ENCODE measurements at places on chromosomes 6 and 20.

DNA sequence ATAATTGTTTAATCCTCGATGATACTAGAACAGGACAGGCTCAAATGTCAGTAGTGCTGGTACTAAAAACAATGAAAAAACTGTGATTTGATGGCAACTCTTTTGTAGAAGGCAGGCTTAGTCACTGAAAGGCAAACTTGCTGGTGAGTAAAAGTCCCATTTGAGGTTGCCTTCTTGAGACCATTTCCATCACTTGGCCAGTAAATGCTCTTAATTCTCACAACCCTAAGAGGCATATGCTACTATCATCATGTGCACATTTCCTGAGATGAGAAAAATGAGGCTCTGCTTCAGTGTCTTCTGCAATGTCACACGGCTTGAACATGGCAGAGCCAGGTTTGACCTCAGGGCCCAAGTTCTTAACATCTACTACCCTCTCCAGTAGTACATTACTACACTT is 9.9 kb downstream of the AKIRIN2 start:
- no peak for DNase-seq

GRCh38 chr6:31585491-31585890 is 586 bp upstream of the LST1 start:
- DNase-seq = peak; percentile 60

- DNase-seq = no peak
These were observed 114.3 kb downstream of the THBS2 start for GRCh38 chr6:169139179-169139971.

DNA sequence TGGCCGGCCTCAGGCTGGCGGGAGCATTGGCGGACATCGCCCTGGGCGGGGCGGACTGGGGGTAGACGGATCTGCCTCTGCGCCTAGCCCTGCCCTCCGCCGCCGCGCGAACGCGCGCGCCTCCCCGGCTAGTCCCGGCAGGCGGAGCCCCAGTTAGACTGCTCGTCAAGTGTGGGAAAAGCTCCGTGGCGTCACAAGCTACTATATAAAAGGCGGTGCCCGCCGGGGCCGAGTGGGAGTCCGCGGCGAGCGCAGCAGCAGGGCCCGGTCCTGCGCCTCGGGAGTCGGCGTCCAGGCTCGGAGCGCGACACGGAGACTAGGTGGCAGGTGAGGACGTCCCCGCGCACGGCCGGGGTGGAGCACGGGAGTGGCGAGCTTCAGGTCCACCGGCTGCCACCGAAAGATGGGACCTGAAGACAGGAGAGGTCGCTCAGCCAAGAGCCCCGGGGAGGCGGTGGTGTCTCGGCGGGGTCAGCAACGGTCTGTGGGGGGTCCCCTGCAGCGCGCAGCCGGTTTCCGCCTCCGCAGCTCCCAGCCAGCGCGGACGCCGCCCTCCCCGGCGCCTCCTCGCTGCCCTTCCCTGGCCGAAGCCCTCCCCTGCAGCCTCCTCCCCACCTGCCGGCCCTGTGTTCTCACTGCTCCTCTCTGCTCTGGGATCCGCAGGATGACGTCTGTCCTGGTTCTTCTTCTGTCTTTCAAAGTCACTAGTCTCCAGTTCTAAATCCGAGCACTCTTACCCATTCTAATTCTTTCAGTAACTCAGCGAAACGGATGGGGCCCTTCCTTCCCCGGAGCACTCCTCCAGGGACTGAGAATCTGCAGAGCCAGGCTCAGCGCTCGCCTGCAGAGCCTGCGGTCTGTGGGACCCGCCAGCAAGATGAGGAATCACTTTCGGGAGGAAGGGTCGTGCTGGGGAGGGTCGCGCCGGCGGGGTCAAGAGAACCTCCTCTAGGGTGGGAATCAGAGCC is 4.3 kb upstream of the RIPK1 start:
- DNase-seq = peak; percentile 79

GRCh38 chr6:124775121-124775520 is 187.1 kb upstream of the RNF217 start:
- no peak for DNase-seq

DNA sequence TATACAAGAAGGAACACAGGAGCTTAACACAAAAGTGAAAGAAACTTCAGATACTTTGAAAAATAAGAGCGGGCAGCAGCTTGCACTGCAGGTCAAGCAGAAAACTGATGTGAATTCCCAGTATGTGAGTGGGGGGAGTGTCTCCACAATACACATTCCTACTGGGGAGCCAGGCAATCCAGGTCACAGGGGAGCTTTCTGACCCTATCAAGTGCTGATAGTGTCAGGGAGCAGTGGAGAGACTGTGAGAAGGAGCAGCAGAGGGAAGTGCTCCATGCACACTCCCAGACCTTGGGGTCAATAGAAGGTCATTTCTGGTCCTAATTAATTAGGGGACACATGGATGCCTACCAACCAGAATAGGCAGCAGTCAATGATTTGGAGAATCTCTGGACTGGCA is 59.4 kb downstream of the PDSS2 start:
- no peak for DNase-seq

- DNase-seq = no peak
These were observed 61.4 kb downstream of the SCAND1 start for GRCh38 chr20:35892871-35893270.

DNA sequence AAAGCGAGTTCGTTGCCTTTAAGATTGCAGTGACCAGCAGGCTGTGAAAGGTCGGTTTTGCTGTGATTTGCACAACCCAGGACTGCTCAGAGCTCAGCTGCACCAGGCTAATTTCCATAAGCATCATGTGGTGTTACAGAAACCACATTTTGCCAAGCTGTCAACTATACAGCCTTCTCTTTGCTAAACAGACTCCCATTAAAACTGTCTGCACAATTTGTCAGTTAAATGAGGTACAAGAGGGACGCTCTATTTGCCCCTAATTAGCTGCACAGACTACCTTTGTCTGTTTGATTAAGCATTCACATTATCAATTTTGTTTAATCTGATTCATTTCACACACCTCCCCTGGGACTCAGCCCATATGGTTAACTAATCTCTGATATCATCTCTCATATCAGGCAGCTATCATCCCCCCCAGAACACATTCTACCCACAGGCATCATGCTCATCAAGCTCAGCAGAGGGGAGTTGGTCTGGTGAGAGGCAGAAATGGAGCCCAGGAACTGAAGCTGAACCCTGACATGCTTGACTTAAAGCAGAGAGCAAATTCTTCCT is 62.1 kb downstream of the OLIG3 start:
- DNase-seq = no peak

DNA sequence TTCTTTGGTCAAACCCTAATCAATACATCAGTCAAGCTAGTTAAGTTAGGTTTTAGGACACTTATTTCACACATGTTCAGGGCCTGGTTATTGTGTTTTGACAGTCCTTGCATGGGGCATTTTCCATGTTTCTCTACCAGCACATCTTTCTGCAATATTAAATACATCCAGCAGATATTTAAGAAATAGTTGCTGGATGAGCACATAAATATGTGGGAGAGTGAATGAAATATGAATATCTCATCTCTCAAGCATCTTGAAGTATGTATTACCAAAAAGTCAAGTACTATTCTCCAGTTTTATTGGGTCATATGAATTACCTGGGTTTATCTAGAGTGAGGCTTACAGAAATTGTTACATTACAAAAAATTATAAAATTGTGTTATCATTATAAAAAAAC is 621.9 kb upstream of the GJE1 start:
- no peak for DNase-seq

- no peak for DNase-seq
These were observed 985.4 kb downstream of the TBC1D32 start for GRCh38 chr6:120348926-120349325.

DNA sequence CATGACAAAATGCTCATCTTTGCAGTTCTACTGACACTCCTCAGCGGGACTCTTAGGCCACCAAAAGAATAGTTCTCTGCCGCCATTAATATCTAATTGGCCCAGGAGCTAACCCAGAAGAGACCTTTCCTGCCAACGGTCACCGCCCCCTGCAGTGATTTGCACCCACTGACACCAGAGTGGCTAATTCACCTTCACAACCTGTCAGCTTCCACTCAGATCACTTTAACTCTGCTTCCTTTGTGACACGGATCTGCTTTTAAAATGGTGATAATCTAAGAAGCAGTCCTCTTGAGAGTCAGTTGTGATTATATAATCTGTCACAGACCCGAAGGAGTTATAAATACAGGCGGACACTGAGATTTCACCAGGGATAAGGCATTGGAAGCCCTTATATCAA is 172.8 kb downstream of the FRK start:
- DNase-seq = no peak

- peak; percentile 35 for DNase-seq
These were observed 63.9 kb downstream of the FHL5 start for GRCh38 chr6:96626759-96627364.

DNA sequence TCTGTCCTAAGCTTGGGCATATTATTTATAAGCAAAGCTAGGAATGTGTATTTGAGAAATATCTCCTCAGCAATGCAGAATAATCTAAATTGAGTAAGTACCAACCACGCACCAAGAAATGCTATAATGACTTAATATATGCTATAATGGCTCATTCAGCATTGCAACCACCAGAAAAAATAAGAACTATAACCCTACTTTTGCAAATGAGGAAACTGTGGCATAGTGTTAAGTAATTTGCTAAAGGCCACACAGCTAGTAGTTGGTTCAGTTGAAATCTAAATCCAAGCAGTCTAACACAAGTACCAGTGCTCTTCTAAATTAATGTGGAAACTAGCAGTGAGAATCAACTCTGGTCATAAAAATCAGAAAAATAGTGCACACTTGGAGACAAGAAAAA is 35.7 kb downstream of the HBS1L start:
- DNase-seq = no peak

GRCh38 chr6:169236988-169237387 is 16.7 kb downstream of the THBS2 start:
- DNase-seq = no peak

GRCh38 chr6:296151-297122 is 4.2 kb downstream of the DUSP22 start:
- DNase-seq = no peak

Measured in HEK293T (cell line).